Kasumi-1 (cell line): ENCODE measurements at places on chromosomes 3 and 15.

DNA sequence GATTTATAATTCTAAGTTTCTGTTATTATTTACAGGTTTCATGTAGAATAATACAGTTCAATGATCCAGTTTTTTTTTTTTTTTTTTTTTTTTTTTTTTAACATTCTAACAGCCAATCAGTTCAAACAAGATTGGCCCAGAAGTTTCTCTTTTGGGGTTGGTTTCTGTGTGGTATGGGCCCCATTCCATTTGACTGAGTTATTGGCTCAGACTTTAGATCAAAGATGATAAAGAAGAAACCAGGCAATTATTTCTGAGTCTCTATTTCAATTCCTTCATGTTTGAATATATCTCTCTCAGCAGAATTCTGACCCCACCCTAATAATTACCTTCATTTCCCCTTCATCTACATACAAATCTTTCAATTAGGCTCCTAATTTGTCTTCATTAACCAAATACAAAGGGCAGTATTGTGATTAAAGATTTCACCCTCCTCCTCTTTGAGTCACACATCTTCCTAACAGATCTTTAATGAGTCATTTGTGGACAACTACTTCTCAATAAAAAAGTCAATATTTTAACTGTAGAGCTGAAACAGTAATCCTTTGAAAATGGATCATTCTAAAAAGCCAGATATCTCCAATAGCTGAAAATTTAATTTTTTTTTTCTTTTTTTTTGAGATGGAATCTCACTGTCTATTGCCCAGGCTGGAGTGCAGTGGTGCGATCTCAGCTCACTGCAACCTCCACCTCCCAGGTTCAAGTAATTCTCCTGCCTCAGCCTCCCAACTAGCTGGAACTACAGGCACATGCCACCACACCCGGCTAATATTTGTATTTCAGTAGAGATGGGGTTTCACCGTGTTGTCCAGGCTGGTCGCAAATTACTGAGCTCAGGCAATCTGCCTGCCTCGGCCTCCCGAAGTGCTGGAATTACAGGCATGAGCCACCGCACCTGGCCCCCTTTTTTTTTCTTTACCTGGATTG lies 878.8 kb downstream of the NAALADL2 start:
- DNase-seq: no peak

DNA sequence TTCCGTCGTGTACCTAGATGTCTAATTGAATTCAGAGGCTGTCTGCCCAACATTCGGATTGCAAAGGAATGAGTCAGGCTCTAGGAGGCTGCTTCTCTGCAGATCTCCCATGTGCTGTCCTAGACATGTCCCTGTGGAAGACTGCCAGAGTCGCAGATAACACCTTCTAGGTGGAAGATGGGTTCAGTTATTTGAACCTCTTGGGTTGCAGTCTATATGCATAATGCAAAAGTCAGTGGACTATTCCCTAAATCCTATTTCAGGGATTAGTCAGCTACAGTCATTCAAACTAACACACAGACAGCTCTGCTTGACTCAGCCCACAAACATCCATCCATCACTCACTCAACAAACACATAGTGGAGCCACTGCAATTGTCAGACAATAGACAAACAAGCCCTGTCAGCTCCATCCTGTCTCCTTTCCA lies 300.0 kb upstream of the CTNNB1 start:
- no peak for DNase-seq

DNA sequence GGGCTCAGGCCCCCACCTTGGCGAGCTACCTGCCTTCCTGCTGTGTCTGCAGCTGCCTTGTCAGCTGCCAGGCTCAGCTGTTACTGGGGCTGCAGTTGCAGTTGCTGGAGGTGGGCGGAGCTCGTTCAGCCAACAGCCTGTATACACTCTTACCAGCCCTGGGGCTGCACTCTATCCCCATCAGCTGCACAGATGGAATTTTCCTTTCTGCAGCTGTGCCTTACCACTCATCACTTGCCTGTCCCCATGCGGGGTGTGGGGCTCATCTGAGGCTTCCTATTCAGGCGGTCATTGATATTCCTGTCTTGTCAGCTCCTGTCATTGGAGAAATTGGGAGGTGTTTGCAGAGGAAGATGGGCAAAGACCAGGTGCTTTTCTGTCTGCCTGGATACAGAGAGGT lies 9.1 kb upstream of the SYN2 start:
- no peak for DNase-seq

DNA sequence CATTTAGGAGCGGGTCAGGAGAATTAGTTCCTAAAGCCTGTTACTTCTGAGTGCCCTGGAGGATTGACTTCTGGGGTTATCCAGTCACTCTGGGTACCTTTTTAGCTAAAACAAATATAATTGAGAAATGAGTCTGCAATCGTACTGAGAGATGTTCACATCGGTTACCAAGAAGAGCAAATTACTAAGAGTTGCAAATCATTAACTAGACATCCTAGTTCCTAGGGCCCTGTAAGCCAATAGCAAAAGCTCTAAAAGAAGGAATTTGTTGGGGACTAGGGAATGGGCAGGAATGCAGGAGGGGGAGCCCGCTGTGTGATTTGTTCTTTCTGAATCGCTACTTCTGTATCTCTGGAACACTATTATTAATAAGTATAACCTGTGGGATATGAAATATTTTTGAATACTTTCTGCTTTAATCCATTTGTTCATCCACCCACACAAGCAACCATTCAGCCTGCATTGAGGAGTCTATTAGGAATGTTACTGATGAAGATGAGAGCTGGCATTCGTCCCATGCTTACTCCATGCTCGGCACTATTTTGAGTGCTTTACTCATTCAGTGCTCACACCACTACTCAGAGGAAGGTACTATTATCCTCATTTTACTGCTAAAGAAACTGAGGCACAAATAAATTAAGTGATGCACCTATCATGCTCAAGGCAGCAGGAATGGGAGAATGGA lies 31.5 kb upstream of the KY start:
- no peak for DNase-seq

DNA sequence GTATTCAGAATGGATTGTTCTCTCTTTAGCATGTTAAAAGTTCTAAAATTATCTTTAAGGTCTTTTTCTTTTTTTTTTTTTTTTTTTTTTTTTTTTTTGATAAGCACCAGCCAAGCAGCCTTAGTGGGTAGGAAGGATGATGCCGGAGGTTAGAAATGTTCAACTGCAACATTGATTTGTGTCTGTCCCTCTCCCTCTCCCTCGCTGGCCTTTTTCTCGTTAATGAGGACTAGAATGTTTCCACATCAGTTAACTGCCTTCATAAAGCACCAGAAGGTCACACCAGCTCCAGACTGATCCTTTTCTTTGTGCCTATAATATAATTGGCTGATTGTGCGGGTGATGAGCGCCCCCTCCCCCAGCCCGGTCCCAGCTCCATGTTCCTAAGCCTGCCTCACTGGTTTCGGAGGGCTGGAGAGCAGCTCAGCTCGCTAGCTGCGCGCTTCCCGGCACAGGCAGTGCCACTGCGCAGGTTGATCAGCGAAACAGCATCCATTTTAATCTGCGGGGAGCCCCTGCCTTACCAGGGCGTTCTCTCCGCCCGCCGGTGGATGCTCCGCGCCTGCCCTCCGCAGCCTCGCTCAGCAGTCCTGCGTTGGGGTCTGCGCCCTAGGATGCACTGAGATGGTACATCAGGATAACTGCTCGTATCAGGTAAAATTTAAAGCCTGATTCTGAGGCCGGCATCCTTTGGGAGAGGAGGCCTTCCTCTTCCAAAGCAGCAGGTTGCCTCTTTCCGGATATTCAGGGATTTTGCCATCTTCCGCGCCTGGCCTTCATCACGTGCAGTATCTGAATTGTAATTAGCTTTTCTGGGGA lies 148.9 kb upstream of the IL12A start:
- DNase-seq: no peak
